Jurkat, Clone E6-1 (cell line): ENCODE measurements at places on chromosomes 2 and 18.

GRCh38 chr2:25251071-25251421, 82.7 kb upstream of the POMC start:
- no peak for DNase-seq

DNA sequence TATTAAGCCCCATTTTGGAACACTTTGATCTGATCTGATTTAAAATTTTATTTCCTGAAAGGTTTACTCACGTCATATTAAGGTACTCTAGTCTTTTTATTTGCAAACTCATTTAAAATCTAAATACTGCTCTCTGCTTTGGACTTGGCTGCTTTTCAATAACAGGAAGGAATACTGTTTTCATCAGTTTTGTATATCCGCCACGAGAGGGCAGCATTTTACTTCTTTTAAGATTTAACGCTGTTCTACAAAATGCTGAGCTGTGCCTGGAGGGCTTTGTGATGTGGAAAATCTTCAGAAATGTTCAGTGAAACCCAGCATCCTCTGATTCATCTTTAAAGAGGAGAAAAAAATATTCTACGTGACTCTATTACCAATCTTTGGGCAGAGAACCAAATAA, 37.5 kb upstream of the SLC38A11 start:
- DNase-seq: peak; percentile 80

DNA sequence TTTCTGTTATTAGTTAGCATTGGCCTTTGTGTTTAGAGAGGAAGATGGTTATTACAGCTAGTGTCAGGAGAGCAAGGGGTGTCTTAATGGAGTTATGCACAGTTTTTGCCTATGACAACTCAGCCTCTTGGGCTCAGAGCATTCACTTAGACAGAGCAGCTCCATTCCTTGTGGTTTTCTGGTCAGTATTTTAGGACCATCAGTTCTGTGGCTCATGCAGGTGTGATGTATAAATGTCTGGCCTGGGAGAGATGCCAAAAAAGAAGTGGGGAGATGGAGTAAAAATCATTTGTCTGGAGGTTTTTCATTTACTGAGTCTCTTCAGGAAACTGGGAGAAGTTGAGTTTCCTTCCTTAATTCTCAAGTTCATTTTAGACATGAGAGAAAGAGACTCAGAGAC, 79.7 kb downstream of the PRKCE start:
- no peak for DNase-seq

GRCh38 chr2:222504719-222505118, 80.4 kb downstream of the SGPP2 start:
- no peak for DNase-seq

DNA sequence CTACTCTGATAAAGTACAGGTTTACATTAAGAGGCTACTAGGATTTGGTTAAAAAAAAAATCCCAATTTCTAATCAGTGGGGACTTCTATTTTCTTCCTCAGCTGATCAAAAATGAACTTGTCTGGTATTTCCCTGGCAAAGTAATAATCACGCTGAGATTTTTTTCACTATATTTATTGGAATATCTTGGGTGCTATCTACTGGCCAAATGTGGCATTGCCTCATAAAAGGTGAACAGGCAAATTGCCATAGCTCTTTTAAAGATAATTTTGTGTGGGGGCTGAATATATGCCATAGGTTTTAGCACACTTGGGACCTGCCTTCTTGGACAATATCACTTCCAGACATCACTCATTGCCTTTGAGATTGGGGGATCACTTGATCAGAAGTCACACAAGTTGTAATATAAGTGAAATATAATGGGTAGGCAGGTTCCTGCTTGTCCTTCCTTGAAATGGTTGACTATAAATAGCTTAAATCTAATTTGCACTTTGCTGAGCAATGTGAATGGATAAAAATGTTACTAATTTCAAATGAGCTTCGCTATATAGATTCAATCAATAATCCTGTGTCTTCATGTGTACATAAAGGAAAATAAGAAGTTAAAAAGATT, 7.0 kb upstream of the NXPH2 start:
- DNase-seq: peak; percentile 1

DNA sequence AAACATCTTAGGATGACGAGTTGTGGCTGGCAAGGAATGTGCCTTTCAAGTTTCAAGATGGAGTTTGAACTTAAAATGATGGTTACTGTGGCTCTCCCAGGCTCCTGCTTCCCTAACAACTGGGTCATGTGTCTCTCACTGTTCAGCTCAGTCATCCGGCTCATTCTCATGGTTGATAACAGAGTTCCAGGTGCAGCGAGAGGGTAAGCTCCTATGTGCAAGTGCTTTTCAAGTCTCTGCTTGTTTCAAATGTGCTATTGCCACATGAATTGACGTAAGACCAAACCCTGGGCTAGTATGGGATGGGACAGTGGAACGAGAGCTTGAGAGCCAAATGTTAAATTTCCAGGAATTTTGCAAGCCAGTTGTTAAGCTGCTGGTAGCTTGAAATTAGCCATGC, 19.5 kb upstream of the PUM2 start:
- no peak for DNase-seq

GRCh38 chr2:133605011-133605765, 36.9 kb upstream of the NCKAP5 start:
- DNase-seq: no peak

- no peak for DNase-seq
Observed at GRCh38 chr18:41145516-41145915, 809.5 kb upstream of the PIK3C3 start.

GRCh38 chr2:235382179-235382578, 111.7 kb upstream of the AGAP1 start:
- no peak for DNase-seq

DNA sequence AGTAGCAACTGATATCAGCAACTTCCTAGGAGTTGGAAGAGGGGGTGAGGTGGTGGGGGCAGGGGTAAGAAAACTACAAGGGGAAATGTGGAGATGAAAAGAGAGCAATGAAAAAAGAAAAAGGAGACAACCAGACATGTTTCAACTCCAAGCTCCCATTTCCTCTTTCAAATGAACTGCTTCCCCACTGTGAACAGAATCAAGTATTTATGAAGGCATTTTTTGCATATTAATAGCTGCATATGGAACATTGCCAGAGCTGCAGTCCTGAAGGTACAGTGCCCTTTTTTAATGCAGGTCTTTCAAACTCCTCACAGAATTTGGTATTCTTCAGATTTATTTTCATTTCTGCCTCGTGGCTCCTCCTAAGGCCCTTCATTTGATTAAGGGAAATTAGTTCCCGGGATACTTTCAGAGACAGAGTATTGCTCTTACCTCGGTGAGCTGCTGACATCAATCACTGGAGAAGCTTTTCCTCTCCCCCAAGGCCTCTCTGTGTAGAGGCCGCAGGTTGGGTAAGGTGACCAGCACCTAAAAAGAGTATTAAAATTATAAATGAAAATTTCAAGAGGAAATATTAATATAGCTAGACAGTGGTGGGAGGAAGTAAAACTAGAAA, 68.4 kb downstream of the KIAA2012 start:
- DNase-seq: no peak

DNA sequence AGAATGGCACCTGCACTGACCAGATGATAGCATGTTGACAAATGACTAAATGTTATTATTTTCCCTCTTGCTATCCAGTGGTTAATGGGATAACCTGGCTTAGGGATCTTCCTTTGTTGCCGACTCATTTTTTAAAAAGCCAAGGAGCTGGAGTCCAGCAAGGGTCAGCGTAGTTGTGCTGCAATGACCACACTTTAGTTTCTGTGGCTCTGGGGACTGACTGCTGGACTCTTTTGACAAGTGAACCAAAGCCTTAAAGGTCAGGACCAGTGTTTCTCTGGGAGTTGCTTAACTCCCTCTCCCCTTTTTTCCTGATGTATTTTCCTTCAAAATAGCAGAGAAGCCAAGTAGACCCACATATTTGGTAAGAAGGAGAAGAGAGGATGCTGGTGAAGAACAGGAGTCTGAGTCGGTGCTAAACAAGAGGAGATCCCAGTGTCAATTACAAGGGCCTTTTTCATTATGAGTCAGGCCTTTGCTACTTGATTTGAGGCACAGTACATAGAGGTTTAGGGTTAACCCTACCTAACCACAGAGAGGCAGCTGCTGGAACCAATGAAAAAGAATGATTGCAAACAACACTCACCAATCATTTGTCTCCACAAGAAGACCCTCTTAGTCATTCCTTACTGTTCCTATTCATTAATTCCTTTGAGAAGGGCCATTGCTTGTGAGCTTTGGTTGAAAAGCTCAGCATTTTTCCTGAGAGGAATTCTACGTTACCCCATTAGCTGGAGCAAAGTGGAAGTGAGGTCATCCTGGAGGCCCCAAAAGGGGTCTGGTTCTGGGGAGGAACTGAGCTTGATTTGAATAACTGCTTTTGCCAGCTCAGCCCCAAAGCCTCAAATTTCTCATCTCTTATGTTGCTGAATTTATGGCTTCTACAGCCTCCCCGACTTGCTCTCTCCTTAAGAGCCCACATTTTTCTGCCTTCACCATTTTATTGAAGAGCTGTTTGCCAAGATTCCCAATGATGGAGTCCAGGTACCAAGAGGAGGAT, 137.6 kb upstream of the HNMT start:
- DNase-seq: no peak

DNA sequence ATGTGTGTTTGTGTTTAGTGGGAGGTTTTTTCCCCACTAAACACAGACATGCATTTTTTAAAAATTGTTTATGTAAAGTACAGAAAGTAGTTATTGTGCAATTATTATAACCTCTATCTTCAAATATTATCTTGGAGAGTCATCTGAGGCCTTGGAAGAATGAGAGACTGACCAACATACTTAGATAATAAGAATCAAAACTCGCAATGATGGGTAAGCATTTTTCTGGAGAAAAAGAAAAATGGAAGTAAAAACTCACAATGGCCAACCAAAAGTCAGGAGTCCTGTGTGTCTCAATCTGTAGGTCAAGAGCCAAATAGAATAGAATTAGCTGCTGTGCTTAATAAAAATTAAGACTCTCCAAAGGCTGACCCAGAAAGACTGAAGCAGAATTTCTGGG, 43.0 kb downstream of the MEMO1 start:
- no peak for DNase-seq

DNA sequence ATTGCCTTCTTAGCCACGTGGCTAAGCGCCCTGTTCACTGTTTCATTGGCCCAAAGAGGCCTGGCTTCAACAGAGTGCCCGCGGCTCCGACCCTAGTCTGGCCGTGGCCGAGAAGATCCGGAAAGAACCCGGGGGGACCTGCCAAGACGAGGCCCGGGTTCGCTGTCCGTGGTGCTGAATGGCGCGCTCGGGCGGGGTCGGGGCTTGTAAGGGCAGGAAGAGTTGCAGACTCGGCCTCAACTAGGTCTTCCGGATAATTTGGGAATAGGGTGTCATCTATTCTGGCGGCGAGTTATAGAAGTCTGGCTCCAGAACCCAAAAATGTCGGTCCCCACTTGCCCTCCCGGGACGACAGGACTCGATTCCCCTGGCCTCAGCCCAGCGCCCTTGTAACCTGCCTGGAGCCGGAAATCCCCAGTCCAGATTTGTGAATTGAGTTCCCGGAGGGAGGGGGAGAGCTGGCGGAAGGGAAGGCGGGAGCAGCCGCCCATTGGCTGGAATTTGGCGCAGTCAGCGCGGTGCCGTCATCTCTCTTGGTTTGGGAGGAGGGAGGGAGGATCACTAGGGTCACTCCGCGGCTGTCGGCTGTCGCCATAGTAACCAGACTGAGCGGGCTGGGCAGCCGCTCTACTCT, 3.5 kb downstream of the CDK5R2 start:
- peak; percentile 24 for DNase-seq

GRCh38 chr2:36290306-36290856, 65.2 kb upstream of the CRIM1 start:
- DNase-seq: no peak

DNA sequence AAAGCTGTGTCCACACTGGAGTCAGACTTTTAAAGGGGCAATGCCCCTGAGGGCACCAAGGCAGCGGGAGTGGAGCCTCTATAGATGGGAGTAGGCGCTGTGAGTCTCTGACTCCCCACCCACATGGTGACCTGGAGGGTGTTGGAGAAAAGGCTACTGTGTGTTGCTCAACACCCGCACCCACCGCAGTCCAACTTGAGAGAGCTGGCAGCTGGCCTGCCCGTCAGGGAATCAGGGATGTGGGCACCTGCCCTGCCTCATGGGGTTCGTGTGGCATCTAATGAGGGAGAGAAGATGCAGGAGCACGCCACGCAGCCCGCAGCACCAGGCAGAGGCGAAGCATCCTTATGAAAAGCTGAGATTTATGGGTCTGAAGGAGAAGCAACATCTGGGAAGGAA, 84.2 kb downstream of the KLHL29 start:
- DNase-seq: no peak

GRCh38 chr2:234770031-234770506, 181.7 kb upstream of the SH3BP4 start:
- no peak for DNase-seq

GRCh38 chr18:255171-255570, 12.7 kb downstream of the THOC1 start:
- no peak for DNase-seq

GRCh38 chr2:58569475-58570185, 328.5 kb upstream of the FANCL start:
- DNase-seq: no peak

DNA sequence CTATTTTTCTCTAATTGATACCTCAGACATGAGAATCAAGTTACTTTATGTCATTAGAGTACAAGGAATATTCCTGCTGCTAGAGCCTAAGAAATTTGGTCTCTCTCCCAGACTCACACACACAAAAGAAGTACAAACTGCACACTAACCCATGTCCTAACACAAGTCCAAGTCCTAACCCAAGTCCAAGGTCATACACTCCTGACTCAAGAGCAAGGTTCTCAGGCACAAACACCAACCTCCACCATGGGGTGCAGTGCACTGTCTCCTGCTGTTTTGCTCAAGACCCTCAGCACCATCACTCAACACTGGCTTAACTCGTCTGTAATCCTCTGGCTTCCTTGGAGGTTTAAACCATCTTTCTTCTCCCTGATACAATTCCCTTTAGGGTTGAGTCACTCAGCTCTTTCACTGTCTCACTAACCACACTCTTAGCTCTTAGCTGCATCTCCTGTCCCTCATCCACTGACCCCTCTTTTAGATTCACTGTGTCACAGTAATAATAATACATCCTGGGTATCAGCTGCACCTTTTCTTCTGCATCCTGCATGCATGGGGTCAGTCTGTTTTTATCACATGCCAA, 129.8 kb downstream of the BCL2L11 start:
- no peak for DNase-seq

- no peak for DNase-seq
Observed at GRCh38 chr2:55163941-55164390, 68.1 kb downstream of the CLHC1 start.

DNA sequence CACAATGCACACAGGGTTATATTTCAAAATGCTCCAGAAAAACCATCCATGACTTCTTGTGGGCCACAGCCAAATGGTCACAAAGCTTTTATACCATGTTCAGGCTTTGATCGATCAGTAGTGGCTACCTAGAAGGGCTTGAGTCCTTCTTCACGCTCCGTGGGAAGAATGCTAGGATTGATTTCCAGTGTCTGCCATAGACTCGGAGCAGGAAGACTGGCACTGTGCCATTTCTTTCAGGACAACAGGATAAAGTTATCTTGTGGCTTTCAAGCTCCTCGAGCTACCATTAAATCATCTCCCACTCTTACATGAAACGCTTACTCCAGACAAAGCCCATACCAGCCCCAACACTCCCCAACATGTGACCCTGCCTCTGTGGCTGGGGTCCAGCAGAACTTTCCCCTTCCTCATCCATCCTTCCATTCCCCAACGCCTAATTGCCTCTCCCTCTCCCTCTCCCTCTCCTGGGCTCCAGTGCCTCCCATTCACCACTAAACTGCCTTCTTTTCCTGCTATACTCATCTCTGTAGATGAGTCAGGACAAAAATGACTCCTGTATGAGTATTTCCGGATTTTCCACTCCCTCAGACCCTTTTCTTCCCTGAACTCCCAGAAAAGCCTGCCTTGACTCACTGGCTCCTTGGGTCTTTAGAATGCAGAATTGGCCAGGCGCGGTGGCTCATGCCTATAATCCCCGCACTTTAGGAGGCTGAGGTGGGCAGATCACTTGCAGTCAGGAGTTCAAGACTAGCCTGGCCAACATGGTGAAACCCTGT, 40.9 kb downstream of the ADD2 start:
- no peak for DNase-seq
